ENCODE measurements at places on chromosomes 13 and 19.

DNA sequence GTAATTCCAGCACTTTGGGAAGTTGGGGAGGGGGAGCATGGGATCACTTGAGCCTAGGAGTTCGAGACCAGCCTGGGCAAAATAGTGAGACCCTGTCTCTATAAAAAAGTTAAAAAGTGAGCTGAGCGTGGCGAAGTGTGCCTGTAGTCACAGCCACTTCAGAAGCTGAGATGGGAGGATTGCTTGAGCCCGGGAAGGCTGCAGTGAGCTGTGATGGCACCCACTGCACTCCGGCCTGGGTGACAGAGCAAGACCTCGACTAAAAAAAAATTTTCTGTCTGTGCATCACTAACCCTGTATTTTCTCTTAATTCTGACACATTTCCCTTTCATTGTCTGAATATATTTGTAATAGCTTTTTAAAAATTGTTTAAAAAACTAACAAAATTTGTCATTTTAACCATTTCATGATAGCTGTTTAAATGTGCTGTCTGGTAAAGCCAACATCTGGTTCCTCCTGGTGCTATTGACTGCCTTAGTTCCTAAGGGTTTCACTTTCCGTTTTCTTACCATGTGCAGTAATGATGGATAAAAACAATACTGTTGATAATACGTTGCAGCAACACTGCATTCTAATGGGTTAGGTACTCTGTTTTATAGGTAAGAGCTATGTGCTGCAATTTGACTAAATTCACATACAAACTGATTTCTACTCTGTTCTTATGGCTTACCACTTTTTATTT lies 29.7 kb downstream of the LATS2 start:
- DNase-seq = no peak

DNA sequence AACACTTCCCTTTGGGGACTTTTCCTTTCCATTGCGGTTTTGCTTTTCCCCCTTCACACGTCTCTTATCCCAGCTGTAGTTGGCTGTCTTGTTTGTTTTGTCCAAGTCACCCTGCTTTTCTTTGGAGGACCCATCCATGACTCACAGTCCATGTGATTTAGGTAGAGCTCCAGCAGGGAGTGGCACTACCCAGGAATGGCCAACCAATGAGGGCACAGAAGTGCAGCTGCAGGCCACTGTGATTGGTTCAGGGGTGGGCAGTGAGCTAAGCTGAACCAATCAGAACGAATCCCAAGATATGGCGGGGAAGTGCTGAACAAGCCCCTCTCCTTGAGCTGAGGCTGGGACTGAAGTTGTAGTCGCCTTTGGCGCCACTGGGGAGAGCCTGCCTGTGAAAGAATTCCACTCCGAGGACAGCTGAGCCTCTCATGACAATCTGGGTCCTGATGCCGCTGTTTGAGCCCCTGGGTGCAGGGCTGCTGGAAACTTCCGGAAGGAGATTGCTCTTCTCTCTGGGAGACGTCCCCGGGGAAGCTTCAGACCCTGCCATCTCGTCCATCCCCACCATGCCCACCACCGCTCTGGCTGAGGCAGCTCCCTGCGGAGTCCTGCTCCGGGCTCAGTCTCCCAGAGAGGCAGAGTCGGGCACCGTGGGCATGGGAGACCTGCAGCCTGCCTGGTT lies 62.9 kb upstream of the URI1 start:
- no peak for DNase-seq

- no peak for DNase-seq
These were observed 17.7 kb downstream of the GRIK5 start for GRCh38 chr19:42052241-42052863.

DNA sequence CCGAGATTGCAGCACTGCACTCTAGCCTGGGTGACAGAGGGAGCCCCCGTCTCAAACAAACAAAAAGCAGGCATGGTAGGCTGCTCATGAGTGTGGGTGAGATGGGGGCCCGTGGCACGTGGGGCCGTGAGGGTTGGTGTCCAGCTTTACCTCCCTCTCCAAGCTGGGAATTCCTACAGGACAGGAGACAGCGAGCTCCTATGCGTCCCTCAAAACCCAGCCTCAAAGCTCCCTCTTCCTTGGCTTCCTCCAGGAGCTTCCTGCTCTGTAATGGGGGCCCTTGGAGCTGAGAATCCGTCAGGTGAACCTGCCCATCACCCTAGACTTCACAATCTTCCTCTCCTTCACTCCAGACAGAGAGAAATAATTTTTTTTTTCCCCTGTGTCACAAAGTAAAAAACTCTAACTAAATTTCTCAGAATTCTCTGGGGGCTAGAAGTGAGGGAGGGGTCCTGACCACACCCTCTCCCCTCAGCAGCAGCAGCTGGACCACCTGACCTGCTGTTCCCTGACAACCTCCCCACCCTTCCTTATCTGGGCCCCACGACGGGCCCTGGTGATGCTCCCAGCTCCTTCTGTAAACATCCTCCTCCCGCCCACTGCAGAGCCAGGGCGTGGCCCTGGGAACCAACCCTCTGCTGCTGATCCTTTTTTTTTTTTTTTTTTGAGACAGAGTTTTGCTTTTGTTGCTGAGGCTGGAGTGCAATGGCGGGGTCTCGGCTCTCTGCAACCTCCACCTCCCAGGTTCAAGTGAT lies 22.1 kb upstream of the WDR18 start:
- no peak for DNase-seq

DNA sequence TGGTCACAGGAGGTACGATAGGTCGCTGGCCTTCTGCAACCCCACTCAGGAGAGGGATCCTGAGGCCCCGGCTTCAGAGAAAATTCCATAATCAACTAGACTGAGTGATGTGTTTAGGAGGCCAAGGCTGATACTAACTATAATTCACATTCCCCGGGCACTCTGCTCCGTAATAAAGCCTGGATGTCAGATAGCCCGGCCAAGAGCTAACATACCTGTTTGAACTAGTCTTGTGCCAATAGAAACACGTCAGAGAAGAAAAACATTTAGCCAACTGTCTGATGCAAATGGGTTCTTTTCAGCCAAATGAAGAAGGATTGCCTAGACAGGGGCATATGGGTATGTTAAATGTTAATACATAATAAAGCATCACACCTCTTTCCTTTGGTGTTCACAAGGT lies 204.2 kb downstream of the TSHZ3 start:
- no peak for DNase-seq

- DNase-seq = peak; percentile 6
These were observed 202.3 kb downstream of the URI1 start for GRCh38 chr19:30144242-30144758.

DNA sequence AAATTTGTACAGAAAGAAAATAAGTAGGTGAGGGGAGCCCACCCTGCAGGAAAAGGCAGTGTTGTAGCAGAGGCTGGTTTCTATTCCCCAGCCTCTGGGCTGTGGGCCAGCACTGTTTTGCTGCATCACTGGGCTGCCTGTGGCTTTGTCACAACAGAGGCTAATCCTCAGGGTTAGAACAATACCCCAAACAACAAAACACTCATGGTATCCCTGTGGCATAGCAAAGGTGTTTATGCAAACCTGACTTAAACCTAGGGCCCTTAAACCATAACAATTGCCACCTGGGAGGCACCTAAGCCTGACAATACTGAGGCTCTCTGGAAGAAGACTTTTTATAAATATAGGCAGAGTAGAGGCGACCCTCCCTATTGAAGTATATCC lies 314.7 kb downstream of the OLFM4 start:
- no peak for DNase-seq

- DNase-seq = no peak
These were observed 6.9 kb downstream of the PKN1 start for GRCh38 chr19:14440049-14440448.

- DNase-seq = no peak
These were observed 12.1 kb upstream of the FCGBP start for GRCh38 chr19:39946532-39946931.

GRCh38 chr19:16199275-16199932 lies 1.7 kb downstream of the AP1M1 start:
- DNase-seq = no peak

DNA sequence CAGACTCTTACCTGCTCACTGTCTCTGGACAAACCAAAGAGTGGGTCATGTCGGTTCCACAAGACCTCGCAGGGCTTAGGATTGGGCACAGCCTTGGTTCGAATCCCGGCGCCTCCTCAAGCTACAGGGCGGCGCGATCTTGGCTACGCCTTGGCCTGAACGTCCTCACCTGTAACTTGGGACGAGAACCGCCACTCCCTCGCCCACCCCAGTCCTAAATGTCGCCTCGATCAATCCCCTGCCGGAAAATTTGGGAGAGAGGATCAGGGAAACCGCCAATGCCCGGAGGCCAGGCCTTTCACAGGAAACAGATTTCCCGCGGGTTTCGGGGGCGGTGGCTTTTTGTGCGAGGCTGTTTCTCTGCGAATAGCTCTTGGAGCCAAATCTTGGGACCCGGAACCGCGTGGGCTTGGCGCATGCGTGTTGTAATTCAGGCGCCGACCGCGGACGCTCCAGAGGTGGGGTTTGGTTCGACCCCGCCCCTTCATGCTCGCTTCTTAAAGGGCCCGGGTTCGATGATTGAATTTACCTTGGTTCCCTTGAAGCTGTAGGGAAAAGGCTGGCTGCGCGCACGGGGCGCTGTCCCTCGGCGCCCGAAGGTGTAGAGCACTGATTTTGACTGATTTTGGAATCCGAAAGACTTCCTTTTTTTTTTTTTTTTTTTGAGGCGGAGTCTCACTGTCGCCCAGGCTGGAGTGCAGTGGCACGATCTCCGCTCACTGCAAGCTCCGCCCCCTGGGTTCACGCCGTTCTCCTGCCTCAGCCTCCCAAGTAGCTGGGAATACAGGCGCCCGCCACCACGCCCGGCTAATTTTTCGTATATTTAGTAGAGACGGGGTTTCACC lies at the start of gene NR2C2AP:
TSS of gene NR2C2AP (minus strand) at position 403 of the 845 bp plus-strand sequence. CDS start at position 49, 354 bp downstream.
- DNase-seq = peak; percentile 67

- no peak for DNase-seq
These were observed 58.4 kb downstream of the COL4A1 start for GRCh38 chr13:110248449-110249143.

DNA sequence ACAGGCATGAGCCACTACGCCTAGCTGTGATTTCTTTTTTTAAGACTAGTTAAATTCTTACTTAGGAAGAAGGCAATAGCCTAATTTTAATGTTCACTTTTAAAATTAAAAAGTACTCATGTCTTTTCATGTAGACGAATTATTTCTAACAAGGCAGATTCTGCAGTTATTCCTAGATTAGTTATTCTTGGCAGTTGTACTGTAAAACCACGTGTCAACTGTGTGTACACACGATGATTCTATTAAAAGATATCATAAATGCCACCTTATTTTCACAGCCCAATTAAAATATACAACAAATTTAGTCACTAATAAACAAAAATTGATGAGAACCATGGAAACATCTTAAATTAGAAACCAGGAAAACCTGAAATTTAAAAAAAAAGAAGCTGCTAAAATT lies 10.6 kb upstream of the FOXO1 start:
- no peak for DNase-seq

DNA sequence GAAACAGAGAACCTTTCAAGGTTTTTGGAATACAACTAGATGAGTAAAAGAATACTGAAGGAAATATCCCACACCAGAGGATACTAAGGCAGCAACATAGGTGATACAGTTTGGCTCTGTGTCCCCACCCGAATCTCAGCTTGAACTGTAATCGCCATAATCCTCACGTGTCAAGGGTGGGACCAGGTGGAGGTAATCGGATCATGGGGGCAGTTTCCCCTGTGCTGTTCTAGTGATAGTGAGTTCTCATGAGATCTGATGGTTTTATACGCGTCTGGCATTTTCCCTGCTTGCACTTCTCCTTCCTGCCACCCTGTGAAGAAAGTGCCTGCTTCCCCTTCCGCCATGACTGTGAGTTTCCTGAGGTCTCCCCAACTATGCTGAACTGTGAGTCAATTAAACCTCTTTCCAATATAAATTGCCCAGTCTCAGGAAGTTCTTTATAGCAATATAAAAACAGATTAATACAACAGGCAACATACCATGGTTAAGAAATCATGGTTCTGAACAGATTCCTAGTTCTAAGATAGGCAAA lies 97.0 kb downstream of the ABCC4 start:
- no peak for DNase-seq

- no peak for DNase-seq
These were observed 89.8 kb downstream of the GNG7 start for GRCh38 chr19:2612619-2613249.

GRCh38 chr19:34430738-34431625 lies 2.8 kb downstream of the UBA2 start:
- DNase-seq = no peak

DNA sequence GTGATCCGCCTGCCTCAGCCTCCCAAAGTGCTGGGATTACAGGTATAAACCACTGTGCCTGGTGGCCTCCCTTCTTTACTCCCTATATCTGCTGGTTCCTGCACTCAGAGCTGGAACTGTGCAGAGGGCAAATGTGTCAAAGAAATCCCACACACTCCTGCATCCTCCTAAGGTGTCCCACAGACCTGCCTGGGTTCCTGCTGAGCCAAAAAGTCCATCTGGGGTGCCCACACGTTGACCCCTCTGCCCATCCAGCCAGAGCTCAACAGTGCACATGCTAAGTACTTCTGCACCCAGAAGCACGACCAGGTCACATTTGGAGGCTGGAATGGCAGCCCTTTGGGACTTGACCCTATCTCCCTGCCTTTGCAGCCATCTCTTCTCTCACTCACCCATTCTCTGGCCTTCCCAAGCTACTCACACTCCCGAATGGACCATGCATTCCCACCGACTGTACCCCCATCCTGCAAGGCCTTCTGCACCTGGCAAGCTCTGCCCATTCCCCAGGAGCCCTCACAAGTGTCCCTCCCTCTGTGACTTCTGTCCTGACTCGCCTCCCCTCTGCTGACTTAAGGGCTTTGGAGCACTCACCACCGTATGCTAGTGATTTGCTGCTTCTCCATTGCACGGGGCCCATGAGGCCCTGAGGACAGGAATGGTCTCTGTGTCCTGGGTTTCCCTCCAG lies 152.1 kb downstream of the KCTD15 start:
- no peak for DNase-seq

DNA sequence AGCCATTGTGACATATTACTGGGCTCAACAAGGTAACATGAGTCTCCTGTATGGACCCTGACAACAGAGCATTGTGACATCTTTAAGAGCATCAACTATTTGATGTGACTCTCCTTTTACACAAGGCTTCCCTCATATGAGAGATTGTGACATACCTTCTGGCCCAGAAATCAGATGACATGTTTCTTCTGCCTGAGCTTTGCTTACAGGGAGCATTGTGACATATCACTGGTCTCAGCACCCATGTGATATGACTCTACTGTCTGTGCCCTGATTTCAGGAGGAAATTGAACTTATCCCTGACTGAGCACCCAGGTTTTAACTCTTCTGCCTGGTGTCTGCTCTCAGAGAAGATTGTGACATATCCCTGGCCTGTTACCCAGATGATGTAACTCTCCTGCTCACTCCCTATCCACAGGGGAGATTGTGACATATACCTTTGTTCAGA lies 15.9 kb upstream of the ZNF681 start:
- DNase-seq = no peak

DNA sequence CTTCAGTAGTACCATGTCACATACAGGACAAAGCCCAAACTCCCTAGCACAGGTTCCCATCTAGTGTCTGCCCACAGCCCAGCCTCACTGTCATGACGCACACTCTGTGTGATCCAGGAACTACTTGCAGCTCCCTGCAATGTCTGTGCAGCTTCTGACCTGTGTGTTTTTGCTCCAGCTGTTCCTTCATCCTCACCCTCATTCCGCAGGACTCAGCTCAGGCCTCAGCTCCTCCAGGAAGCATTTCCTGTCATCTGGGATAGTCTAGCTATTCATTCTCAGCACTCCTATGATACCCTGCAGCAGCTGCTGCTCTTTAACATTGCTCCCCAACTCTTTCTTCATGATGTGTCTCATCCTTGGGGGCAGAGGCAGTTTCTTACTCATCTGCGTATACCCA lies 56.1 kb downstream of the ENOX1 start:
- DNase-seq = no peak

Measured in NCI-H2029 treated with DMSO at 0.1 percent for 48 hours (cell line).